ENCODE measurements at places on chromosomes 2 and 18.

DNA sequence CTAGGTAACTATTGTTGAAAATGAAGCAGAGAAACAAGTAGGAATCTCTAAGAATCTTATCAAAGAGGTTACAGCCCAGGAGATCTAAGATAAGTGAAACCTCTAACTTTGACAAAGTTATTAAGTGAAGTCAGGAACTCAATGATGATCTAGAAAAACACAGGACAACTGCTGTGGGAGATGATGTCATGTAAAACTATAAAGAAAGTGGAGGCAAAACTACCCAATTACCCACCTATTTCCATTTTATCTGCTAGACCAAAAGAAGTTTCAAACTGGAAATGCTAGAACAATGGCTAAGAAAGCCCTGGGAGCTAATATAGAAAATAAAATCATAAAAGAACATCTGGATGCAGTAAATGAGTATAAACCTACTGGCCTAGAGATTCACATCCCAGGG, 50.3 kb downstream of the SATB2 start:
- no peak for DNase-seq

DNA sequence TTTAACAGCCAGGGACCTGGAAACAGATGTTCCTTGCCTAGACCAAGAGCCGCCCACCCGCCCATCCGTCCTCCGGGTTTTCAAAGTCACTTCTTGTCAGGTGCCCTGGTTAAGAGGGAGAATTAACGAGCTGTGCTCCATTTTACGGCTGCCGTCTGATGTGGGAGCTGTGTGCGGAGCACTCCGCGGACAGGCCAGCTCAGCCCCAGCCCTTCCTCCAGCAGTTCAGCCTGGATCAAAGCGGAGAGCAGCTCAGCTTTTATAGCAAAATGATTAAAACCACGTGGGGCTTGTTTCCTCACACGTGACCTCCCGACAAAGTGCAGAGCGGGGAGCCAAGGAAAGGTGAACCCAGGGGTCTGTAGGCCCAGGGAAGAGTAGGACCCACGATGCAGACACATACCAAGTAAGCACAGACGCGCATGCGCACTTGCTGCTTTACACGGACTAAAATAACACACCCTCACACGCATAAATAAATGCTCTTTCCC, 46.1 kb upstream of the PKDCC start:
- no peak for DNase-seq

DNA sequence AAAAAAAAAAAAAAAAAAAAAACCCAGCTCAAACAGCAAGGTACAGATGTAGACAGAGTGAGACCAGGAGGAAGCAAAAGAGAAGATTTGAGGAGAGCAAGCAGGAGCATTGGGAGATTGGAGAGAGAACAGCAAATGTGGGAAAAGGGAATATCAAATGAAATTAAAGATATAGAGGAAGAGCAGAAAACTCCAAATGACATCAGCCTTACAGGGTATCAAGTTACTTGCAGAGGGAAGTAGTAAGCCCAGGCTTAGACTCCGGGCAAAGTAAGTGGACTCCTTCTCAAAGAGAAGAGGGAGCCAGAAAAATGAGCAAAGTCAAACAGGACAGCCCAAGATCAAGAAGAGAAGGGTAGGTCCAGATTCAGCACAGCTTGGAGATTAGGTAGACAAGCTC, 93.3 kb upstream of the PPP1CB start:
- no peak for DNase-seq

- no peak for DNase-seq
Observed at GRCh38 chr18:77012806-77013541, 119.6 kb downstream of the MBP start.

GRCh38 chr2:236577481-236578410, 8.1 kb downstream of the ACKR3 start:
- DNase-seq, result no peak

DNA sequence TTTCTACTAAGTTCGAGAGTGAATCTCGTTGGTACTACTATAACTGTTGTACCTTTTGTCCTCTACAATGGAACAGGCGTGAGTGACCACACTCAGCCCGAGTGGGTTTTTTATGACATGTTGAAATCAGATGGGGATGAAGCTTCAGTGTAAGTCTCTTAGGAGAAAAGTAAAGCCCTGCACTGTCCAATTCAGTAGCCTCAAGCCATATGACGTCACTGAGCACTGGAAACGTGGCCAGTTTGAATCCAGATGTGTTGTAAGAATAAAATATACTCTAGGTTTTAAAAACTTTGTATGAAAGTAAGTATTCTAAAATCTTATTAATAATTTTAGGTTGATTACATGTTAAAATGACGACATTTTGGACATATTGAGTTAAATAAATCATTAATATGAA, 101.7 kb upstream of the SP3 start:
- no peak for DNase-seq

GRCh38 chr2:192655916-192656315, 461.2 kb upstream of the TMEFF2 start:
- DNase-seq, result no peak

DNA sequence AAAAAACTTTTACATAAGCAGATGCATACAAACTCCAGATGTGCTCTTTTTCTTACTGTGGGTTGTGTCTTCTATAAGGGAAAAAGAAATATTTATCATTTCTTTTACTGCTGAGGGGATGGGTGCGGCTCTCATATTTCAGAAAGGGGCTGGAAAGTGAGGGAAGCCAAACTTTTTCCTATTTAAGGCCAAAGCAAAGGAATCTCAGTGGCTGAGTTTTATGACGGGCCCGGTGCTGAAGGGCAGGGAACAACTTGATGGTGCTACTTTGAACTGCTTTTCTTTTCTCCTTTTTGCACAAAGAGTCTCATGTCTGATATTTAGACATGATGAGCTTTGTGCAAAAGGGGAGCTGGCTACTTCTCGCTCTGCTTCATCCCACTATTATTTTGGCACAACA, at the start of gene COL3A1:
COL3A1 (plus strand) TSS at position 210 of the 400 bp plus-strand sequence; CDS start at position 327, 117 bp downstream.
- DNase-seq, result no peak

DNA sequence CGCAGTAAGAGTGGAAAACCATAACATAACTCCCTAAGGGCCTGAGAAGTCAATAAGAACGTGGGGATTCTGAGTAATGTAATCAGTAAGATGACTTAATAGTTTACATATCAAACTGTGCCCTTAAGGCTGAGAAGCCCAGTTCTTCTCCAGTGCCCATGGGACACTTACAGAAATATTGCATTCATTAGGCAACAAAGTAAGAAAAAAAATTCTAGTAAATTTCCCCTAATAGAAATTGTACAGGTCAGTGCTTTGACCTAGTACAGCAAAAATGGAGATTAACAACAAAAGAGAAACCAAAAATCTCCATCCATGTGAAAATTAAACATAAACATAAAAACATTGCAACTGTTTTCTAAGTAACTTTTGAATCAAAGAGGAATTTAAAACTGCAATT, 139.8 kb upstream of the HS6ST1 start:
- DNase-seq, result no peak

DNA sequence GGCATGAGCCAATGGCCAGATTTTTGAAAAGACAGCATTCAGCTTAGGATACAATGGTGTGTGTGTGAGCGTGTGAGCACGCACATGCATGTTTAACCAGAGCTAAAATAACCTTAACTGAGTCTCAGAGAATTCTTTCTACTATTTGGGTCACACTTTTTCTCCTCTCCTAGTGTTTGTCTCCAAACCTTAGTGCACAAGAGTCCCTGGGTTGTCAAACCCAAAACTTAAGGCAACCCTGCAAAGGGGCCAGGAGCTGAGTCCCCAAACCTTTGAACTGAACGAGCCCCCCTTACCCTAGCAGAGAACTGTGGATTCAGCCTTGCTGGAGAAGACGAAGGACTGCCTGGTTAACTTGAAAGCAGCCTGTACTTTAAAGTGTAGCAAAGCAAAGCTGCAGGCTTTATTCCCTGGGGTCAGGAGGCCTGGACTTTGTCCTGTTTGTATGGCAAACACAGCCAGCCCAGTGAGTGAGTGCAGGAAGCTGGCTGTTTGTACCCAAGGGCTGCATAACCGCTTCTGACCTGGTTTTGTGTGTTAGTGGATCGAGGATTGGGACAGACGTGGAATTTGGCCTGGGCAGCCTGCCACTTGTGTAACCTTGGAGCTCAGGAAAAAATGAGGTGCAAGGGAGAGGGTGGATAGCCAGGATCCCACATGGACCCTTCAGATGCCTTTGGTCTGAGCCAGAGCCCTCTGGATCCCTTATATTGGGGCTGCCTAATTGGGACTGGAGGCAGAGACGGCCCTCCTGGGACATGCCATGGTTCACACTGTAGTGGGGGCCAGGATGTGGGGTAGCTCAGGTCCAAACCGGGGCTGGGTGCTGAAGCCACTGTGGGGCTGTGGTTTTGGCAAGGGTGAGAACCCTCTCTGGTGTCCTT, 6.4 kb upstream of the PSMD1 start:
- no peak for DNase-seq

- DNase-seq, result no peak
Observed at GRCh38 chr18:35376742-35377695, at the start of gene ZNF396. ZNF396 (minus strand) TSS chr18:35377337; CDS start chr18:35374292, 3,045 bp downstream.

DNA sequence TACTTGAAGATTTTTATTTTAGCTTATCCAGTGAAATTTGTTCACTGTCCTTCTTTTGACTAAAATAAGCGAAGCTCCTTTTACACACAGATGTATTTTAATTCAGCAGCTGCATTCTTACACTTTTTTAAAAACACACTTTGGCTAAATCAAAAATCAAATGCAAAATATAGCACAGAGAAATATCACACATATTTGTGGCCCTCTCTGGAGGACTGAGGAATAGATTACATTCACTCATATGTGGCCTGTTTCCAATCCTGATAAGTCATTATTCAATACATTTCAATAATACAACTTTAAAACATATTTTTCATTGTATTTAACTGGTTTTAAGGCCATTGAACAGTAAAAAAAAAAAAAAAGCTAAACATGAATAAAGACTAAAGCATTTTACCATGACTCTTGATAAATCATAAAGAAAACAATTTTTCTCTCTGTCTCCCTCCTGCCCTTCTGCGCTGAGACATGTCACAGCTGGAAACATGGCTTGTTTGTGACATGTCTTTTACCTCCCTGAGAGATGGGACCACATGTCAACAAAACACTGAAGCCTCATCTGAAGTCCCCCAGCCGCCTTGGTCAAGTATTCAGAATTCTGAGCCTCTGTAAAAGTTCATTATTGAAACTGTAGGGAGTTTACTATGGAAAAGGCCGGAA, 221.0 kb downstream of the ZNF407 start:
- no peak for DNase-seq

GRCh38 chr2:214410918-214411554, at the start of gene VWC2L:
VWC2L (plus strand) TSS chr2:214411054; CDS start chr2:214414194, 3,140 bp downstream.
- DNase-seq, result peak; percentile 47

DNA sequence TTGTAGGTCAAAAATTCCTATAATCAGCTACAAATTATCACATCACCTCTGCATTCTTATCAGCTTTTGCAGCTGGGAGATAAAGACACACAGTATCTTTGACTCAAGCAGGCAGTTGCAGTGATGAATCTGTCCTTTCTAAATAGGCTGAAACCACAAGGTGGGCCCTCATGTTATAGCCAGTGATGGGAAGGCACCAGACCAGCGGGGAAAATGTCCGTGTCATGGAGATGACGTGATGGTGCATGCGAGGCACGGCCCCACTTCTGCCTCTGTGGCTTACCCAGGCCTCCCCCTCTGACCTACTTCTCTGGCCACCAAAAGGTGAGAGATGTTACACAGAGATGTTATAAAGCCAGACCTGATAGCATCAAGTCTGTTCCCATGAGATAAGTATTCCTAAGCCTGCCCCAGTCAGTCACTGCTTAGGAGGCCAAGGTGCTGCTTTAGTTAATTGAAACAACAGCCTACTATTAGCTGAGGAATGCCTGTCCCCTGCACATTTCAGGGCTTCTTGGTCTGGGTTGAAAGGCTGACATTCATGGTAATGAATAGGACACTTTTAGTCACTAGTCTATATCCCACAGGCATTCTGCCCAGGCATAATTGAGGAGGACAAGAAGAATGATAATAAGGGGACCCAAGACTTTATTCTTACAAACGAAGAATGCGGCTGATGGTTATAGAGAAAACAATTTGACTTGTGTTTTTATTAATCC, 327.9 kb downstream of the LPIN1 start:
- no peak for DNase-seq

DNA sequence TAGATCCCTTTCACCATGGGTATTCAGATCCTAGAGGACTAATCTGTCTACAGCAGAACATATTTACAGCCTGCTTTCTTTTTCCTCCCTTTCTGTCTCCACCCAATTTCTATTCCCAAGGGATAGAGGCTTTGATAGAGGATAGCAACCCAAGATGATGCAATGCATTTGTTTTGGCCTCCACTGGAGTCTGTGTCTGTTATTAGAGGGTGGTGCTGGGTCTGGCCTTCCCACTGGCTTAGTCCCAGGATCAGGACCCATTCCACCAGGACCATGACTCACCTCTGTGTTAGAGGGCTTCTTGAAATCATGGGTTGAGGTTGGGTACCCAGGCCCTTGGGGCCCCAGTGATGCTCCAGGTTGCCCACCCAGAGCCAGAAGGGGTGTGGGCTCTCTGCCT, 239.7 kb upstream of the TNP1 start:
- DNase-seq, result no peak

GRCh38 chr2:48144777-48145176, 238.5 kb upstream of the FBXO11 start:
- DNase-seq, result no peak

DNA sequence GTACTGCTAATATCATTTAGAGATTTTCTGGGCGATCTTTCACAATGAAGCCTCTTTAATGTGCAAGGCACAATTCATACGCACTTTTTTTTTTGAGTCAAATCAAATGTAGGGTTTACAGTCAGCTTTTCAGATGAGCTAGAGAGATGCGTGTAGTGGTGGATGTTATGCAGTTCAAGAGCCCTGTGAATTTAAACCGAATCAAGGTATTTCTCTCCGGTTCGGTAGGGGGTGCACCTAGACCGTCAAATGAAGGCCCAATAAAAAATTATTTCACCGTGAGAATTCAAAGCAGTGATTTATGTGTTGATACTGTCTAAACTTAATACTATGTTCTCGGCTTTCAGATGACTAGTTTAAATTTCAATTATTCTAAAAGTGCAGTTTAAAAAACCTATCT, 1.1 kb downstream of the PTH2R start:
- DNase-seq, result no peak

- DNase-seq, result no peak
Observed at GRCh38 chr18:50315100-50315871, 27.8 kb upstream of the CXXC1 start.

- DNase-seq, result no peak
Observed at GRCh38 chr2:60525899-60526298, 27.6 kb downstream of the BCL11A start.

DNA sequence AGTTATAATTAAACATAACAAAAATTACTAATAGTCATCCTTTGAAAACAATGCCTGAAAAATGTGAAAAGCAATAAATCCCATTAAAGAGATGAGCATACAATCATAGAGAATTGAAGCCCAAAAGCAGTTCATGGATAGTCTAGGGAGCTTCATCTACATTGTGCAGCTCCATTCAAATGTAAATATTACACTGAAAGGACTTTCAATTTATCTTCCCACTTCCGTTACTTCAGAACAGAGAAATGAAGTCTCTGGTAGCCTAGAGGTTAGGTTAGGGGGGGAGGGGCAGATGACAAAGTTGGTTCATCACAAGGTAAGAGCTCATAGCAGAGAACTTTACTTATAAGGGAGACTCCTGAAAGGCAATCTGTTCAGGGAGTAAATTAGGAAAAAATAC, 126.6 kb upstream of the RGPD4 start:
- DNase-seq, result no peak

All from non-pigmented ciliary epithelial cell (primary cell).